ENCODE measurements at places on chromosomes 1 and 21.

DNA sequence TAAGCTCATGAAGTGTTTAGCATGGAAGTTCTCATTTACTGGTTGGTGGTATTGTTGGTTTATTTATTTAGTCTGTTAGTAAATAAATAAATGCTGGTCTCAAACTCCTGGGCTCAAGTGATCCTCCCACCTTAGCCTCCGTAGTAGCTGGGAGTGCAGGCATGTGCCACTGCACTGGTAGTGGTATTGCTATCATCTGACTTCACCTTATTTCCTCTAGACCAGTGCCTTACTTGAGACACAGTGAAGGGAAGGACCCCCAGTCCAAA, 1.4 kb upstream of the SLC2A1 start:
- DNase-seq: no peak

DNA sequence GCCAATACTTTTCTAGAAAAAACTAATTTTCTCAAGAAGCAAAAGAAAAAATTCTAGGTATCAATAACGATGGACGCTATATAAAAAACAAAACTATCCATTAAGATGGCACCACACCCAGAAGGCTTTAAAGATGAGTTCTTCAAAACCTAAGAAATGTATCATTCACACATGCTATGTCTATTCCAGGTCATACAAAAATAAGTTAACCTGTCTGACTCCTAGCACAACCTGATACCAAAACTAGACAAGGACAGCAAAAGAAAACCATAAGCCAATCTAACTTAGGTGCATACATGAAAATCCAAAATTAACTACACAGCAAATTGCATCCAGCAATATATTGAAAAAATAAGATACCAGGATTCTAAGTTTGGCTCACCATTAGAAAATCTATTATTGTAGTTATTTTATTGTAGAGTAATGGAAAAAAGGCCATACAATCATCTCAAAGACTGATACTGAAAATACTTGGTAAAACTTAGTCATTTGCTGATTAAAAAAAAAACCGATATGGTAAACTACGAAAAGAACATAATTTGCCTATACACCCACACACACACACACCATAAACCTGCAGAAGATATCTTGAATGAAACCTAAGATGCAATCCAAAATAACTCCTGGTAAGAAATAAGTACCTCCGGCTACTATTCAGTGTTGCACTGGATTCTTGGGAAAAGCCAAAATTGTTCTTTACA, 55.0 kb downstream of the TRAF5 start:
- no peak for DNase-seq

- no peak for DNase-seq
Measured at GRCh38 chr21:41074396-41075184, 93.4 kb upstream of the BACE2 start.

- DNase-seq: no peak
Measured at GRCh38 chr21:27201197-27201596, 234.3 kb upstream of the ADAMTS5 start.

DNA sequence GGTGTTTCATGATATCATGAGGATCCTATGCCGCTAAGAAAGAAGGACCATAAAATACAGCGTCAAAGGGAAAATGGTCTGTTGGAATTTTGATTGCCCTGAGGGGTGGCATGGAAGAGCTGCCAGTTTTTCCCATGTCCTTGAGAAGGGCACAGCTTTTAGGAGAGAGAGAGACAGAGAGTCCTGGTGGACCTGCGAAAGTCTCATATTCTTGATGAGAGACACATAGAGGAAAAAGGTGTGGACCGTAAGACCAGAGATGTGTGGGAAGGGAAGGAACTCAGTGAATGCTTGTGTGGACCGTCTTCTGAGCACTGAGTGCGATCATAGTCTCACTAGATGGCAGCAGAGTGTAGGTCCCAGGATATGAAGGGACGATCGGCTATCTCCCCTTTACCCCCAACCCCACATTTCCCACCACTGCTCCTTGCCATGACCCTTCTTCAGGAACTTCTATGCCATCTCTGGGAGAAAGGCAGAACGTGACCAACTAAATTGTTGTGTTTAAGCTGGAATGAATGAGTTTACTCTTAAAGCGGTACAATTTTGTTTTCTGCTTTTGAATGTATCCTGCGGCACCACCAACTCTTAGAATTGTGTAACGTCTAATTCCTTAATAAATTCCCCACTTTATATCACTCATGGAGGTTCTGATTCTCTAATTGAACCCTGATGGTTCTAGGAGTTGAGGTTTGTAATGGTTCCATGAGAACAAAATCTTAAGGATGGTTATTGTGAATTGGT, 117.7 kb downstream of the CTH start:
- peak; percentile 61 for DNase-seq

GRCh38 chr1:231686384-231686783, 59.8 kb downstream of the DISC1 start:
- DNase-seq: no peak

DNA sequence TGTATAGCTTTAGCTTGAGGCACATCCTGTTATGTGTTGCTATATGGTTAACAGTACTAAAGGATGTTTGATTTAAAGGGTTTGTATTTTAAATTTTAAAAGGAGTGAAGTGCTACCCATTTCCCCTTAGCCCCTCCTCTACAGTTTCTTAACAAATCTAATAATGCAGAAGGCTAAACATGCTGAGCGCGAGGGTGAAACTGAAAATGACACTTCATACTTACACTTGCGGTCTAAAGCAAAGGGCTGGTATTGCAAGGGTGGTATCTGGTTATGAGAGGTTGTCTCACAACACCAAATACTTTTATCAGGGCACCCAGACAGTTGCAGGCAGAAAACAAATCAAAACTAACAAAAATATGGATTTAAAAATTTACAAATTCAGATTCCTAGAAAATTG, 172.3 kb downstream of the SIPA1L2 start:
- no peak for DNase-seq

DNA sequence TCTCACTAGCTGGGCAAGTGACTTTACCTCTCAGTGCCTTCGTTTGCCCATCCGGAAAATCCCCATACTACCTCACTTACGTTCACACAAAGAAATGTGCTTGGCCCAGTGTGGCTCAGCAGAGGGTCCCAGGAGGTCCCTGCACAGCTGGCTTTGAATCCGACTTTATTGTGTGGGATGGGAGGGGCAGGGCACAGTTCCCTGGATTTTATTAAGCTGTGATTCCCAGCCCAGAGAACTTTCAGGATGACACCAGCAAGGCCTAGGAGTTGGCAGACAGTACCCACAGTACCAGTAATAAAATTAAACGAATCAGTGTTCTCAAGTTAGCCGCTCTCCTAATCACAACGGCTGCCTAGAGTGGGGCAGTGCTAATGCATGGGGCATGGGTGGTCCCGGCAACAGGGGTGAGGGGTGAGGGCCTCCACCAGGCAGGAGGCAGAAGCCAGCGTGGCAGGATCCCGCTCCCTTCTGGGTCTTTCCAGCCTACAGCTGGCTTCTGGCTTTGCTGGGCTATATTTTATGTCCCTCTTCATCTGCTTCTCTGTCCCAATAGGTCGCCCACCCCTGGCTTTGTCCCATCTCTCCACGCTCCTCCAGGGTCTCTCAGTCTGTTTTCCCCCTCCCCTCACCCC, 74.9 kb downstream of the VWA5B1 start:
- DNase-seq: no peak

- no peak for DNase-seq
Measured at GRCh38 chr21:42164818-42165217, 54.1 kb upstream of the ABCG1 start.

GRCh38 chr1:28577738-28578536, 14.1 kb upstream of the RAB42 start:
- no peak for DNase-seq

GRCh38 chr1:165174491-165174890, 182.0 kb downstream of the LMX1A start:
- DNase-seq: peak; percentile 62

DNA sequence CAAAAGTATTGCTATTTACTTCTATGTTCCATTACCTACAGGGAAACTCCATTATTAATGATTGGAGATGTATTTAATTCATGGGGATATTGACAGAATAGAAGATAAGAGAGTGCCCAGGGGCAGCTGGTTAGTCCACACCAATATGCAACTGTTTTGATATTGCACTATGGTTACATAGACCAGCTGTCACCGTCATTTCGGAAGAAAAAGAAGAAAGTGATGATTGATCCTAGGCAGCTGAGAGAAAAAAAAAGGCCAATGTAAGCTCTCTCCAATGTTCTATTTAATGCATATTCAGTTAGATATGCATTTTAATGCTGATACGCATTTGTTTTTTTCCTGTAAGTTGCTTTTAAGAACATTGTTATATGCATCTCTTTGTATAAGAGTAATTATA, 1367.2 kb downstream of the KCNT2 start:
- DNase-seq: peak; percentile 67

DNA sequence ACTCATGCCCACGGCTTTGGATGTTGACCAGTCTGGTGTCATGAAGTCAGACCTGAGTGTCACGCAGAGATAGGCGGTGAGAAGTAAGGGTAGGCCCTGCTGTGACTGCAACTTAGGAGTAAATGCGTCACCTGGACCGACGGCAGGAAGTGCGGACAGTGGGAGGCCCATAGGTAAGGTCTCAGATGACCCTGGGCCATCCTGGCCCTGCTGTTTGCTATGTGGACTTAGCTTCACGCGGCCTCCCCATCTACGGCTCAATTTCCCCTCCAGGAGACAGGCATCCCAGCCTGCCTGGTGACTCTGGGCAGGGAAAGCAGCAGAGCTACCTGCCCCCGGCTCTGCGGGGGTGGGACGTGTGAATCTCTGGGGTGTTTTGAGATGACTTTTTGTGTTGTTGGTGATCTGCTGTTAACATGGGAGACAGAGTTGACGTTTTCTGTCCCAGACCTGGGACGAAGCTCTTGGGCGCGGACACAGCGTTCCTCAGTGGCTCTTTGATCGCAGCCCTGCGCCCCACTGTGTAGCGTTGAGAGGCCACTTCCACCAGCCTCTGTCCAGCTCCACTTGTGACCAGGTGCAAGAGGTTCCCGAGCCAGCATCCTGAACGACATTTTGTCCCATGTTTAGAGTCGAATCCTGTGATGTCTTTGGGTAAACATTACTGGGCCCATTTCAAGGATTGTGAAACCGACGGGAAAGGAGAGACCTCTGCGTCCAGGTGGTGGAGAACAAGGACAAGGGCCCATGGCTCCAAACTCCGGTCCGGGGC, 39.9 kb downstream of the CRYAA start:
- DNase-seq: no peak

GRCh38 chr1:195903203-195903602, 705.0 kb downstream of the KCNT2 start:
- no peak for DNase-seq

DNA sequence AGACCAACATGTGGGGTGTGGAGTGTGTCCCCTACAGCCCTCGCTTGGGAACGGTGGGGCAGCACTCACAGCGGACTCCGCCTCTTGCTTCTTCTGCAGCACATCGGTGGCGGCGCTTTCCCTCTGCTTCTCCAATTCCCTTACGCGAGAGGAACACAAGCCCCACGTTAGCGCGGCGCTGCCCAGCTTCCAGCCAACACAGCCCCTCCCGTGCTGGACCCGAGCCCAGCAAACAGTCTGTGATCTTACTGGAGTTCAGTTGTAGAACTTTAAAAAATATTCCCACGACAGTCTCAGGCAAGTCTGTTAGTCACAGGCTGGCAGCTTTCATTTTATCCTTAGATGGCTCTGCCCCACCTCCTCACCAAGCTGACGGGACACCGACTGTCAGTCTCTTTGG, 13.6 kb downstream of the THAP3 start:
- no peak for DNase-seq

GRCh38 chr1:234408757-234409156, 35.5 kb downstream of the COA6 start:
- DNase-seq: no peak

DNA sequence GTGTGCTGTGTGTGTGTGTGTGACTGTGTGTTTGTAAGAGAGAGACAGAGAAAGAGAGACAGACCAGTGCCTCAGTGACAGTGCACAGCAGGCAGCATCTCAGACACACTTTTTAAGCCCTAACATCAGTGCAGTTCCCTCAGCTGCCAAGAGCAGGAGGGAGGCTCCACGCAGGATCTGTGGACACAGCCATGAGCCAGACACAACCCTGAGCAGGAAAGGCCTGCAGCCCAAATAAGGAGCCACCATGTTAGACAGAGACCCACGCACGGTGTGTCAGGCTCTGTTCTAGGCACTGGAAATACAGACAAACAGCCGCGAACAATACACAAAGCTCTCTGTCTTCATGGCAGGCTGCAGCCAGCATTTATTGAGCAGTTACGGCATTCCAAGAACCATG, 445.5 kb downstream of the MATN1 start:
- no peak for DNase-seq

DNA sequence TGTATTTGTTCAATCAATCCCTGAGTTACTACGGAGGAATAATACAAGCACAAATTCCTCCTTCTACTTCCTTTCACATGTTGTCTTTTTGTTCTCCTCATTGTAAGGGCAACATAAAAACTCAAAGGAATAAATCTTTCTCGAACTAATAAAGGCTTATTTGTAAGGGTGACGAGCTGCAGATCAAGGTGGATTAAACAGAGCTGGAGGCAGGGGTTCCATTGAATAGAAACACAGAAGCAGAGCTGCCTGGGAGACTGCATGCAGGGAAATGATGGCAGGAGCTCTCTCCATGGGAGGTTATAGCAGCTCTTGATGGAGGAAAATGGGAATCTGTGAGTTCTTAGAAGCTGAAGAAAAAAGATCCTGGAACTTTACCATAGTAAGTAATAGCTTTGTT, 160.2 kb downstream of the CYYR1 start:
- DNase-seq: no peak

GRCh38 chr1:22526098-22526497, 37.2 kb upstream of the EPHA8 start:
- no peak for DNase-seq

DNA sequence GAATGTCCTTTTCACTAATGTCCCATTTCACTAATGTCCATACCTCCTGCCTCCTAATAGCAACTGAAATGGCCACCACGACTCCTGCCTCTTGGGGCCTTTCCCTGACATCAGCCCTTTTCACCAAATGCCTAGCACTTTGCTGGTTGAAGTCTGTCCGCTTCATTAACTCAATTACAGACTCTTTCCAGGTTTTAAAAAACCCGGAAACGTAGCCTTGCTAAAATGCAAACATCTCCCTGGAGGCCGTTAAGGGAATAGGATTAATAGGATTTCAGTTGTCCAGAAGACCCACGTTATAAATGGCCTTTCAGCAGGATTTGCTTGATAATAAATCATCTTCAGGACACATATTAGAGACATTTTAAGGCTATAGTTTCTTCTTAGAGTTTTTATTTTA, 25.7 kb upstream of the ERO1B start:
- DNase-seq: peak; percentile 27

DNA sequence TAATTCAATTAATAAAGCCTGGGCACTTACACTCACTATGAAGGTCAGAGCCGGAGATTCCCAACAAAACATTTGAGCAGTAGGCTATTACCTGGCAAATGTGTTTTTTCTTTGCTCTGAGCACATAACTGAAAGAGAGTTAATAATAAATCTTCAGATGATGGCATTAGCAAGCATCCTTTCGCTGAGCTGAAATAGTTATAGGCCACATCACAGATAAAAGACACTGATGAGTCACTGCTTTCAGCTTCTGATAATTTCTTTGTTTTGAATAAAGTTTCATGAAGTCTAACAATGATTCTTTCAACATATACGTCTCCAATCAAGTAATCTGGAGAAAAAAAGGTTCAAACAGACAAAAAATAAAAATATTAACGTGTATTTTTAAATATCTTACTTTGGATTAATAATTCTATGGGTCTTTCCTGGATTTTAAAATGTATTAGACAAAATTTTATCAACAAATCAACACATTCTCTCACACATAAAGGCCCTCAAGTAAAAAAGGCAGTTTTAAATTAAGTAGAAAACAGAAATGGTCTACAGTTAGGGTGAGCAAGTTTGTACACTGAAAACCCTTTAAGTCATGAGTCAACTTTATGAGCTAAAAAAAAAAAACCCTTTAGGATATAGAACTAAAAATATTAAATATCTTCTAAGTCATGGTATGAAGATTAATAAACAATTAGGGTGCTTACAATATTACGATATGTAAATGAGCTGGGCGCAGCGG, 33.1 kb downstream of the LTN1 start:
- DNase-seq: no peak
